ENCODE measurements at places on chromosomes 1 and 21.
A peak's percentile ranks its signal among the peaks of the same experiment; 100 is the strongest.

GRCh38 chr1:231806623-231807495, 180.3 kb downstream of the DISC1 start:
- DNase-seq, result peak; percentile 50

DNA sequence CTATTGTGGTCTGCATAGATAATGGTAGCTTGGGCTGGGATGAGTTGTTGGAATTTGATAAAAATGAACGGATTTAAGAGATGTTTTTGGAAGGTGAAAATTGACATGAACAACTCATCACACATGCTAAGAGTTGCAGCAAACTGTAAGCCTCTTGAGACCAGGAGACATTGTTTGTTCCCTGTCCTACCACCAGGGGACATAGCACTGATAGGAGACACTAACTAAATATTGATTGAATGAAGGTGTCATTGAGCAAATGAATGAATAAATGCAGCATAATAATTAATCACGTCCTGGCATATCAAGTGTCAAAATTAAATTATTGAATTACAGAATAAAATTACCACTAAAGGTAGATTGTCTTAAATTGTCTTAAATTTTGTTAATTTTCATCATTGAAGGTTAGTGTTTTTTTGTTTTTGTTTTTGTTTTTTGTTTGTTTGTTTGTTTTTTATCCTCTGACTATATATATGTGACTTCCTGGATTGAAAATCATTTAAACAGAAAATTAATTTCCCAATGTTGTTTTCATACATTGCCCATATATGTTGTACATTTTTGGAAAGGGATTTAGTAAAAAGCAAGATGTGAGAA, 285.3 kb upstream of the C1orf105 start:
- no peak for DNase-seq

GRCh38 chr1:97461782-97462181, 459.1 kb downstream of the DPYD start:
- no peak for DNase-seq

- no peak for DNase-seq
Observed at GRCh38 chr1:178934546-178934945, 63.7 kb upstream of the ANGPTL1 start.

DNA sequence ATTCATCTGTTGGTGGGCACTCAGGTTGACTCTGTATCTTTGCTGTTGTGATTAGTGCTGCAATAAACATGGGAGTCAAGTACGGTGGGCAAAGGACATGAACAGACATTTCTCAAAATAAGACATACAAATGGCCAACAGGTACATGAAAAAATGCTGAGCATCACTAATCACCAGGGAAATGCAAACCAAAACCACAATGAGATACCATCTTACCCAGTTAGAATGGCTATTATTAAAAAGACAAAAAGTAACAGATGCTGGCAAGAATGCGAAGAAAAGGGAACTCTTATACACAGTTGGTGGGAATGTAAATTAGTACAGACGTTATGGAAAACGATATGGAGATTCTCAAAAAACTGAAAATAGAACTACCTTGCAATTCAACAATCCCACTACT, 98.9 kb downstream of the TMEM53 start:
- DNase-seq, result no peak

GRCh38 chr21:43198376-43198775, 29.6 kb downstream of the CRYAA start:
- DNase-seq, result no peak

DNA sequence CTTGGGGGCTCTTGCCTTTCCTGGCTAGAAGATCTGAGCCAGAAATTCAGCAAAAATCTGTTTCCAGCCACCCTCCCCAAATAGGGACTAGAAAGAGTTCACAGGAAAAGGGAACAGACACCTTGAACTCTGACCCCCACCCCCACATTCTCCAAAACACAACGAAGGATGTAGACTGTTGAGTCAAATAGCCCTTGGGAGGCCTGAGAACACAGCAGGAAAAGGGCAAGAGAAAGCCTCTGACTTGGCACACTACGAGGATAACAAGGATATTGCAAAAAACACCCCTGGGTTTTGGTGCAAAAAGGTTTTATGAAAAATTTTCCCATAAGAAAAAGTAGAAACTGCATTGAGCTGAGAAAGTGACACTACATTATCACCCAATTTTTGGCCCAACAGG, 1.9 kb upstream of the YRDC start:
- DNase-seq, result no peak

- DNase-seq, result no peak
Observed at GRCh38 chr1:37430103-37430985, 44.0 kb upstream of the ZC3H12A start.

DNA sequence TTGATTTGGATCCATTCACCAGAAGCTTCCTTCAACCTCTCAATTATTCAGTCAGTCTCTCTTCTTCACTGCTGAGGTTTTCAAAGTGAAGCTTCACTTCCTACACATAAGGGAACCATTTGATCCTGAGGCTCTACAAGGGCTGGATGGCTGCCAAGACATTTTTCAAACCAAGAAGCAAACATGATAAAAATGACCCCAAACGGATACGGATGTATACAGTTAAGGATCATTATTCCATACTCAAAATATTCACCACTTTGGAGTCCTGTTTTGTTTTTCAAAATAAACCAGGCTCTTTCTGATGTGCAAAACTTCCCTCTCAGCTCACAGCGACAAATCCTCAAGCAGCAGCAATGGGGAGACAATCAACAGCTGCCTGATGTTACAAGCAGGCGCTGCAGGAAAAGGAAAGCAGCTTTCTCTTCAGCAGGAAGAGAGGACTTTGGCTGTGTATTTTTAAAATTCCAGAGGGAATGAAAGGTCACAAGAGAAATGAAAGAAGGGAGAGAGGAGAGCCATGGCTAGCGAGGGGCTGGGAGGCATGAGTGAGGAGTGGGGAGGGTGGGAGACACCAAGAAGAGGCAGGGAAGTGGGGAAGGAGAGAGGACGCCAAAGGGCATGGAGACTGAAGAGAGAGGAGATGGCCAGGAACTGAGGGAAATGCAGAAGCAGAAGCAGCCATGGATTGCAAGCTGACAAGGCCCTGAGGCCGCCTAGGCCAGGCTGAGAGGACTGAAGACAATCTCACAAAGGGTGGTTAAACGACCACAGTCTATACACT, 145.4 kb downstream of the SLC45A1 start:
- no peak for DNase-seq

GRCh38 chr1:21267191-21268077, 22.8 kb downstream of the ECE1 start:
- DNase-seq, result no peak

DNA sequence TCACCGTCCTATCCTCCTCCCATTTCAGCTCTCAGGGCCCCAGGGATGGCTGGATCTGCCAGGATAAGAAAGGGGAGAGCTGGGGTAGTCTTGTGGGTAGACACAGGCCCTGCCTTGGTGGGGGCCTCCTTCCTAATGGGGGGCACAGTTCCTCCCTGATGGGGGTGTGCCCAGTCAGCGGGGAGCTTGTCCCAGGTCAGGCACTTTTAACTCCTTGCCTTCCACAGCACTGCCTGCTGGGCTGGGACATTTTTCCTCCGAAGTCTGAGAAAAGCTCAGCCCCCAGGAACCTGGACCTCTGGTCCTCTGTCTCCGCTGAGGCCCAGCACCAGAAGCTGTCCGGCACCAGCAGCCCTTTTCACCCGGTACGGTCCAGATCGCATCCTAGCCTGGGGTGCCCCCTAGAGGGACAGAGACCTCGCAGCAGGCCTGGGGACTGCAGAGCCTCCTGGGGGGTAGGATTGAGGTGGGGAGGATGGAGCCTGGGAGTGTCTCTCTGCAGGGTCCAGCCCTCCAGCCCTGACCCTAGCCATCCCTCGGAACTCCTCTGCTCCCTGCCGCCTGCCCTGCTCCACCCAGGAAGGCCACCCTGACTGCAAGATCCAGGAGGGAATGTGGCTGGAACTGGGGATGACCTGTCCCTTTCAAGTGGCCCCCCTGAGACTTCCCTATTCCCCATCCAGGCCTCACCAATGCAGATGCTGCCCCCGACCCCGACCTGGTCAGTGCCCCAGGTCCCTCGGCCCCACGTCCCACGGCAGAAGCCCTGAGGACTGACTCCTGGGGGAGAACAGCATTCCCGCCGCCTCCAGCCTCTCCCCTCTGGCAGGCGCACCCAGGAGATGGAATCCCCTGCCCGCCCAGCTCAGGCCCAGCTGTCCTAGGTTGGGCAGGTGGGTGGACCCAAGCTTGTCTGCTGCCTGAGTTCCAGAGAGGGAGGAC, 12.0 kb downstream of the MIIP start:
- DNase-seq, result peak; percentile 16

DNA sequence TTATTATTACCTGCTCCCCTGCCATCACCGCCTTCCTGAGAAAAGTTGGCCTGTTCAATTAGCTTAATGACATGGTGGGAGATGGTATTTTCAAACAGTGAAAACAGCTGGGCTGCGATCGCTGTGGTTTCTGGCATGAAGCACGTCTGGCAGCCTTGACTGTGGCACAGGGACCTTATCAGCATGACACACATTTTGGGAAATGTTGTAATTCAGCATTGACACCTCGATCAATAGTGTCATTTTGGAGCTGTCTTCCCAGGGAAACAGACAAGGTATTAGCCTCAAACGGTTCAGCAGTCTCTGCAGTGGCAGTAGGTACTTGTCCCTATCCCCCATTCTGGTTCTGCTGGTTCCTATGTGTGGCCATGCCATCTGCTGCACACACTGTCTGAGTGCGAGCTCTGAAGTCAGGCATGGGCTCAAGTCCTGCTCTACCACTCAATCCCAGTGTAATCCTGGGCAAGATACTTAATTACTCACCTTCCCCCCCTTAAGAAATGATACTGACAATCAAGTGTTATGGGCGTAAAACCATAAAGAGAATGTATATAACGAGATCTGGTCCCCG, 154.5 kb upstream of the KCND3 start:
- no peak for DNase-seq

GRCh38 chr1:23215751-23216449, 1.4 kb downstream of the HTR1D start:
- no peak for DNase-seq

DNA sequence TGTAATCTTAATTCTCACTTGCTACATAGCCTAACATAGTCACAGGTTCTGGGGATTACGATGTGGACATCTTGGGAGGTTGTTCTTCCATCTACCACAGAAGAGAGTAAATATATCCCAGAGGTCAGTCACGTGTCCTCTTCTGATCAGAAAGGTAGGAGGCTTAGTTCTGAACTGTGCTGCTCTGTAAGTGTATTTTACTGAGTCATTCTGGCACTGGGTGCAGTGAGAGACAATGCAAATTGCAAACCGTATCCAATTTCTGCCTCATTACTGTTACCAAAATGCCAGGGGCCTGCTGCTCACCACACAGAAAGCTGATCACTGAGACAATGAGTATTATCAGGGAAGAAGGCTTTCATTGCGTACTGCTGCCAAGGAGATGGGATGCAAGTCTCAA, 104.0 kb downstream of the GABPA start:
- no peak for DNase-seq

All from substantia nigra (tissue), 51 donors.